ENCODE measurements at places on chromosomes 11 and 22.

- DNase-seq: no peak
Observed at GRCh38 chr22:44839061-44839460, 86.7 kb downstream of the ARHGAP8 start.

- no peak for DNase-seq
Observed at GRCh38 chr11:19805827-19806226, 93.2 kb downstream of the NAV2 start.

DNA sequence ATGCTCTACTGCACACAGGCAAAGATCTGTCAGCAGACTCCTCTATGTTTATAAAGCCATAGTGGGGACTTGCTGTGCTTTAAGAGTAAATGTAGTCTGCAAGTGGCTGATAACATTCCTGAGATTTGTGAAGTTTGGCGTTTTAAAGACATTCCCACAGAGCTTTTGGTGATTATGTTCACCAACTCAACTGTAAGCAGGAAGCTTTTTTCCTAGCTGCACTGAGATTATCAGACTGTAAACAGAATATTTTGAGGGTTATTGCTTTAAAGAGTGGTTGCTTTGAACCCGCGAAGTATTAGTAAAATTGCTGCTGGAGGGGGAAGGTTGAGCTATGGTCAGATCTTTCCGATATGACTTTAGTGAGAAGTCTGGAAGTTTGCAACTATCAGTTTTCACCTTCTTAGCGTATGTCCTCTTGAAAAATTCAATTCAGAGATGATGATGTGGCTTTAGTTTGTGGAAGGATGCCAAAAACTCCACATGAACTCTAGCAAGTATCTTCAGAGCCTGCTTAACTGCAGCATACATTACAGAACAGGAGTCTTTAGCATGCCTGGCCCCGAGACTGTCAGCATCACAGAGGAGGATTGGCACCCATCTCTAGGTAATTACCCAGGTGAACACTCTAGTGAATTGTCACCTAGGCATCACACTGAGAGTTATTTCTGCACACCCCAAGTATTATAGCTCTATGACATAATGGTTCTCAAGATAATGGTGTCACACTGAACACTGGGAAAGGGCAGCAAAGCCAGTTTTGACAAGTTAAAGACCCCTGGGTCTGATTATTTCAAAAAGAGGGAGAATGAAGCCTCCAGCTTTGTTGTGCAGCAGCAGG, 89.9 kb downstream of the MTNR1B start:
- no peak for DNase-seq

DNA sequence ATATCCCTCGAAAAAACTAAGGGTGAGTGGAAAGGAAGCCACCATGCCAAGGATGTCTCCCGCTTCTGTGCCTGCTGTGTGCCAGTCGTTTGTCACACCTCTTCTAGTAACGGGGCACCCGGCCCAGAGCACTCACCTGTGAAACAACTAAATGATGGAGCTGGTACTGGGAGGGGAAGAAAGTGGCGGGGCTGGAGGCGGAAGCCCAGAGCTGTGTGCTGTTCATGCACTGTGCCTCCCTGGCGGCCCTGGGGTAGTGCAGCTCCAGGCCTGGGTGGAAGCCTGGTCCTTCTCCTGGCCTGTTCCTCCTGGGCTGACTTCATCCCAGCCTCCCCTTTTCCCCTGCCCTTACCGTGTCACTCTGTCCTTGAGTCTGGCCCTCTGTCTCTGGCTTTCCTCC, 130.2 kb downstream of the CEP164 start:
- DNase-seq: no peak

DNA sequence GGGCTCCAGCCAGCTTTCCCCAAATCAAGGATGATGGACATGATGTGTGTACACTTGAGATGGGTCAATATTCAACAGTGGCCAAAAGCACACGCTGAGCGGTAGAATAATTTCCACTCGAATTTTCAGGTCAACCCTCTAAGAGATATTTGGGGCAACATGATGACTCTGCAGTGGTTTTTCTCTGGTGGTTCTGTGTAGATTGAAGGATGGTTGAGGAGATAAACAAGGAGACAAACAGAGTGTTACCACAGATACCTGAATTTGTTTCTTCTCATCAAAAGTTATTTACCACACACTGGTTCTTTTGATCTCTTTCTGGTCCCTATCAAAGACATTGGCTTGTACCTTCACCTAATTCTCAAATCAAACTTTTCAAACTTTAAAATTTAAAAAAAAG, 242.0 kb downstream of the ETS1 start:
- DNase-seq: no peak

DNA sequence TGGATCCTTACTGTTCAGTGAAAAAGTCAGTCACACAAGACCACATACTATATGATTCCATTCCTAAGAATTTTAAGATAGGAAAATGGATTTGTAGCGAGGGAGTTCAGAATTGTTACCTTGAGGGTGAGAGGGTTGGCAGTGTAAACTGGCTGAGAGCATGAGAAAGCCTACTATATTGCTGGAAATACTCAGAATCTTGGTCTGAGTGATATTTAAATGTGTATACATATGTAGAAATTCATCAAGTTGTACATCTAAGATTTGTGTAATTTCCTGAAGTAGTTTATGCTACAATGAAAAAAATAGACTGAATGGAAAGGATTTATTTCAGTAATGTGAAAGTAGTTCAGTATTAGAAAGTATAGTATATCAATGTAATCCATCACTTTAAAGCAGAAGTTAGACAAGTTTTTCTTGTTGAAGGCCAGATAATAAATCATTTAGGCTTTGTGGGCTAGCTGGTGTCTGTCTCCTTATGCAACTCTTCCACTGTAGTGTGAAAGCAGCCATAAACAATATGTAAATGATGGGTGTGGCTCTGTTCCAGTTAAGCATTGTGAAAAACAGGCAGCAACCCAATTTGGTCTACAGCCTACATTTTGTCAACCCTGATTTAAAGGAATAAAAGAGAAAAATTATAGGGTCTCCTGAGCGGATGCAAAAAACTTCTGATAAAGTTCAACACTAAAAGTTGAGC, 127.2 kb upstream of the THY1 start:
- DNase-seq: no peak

DNA sequence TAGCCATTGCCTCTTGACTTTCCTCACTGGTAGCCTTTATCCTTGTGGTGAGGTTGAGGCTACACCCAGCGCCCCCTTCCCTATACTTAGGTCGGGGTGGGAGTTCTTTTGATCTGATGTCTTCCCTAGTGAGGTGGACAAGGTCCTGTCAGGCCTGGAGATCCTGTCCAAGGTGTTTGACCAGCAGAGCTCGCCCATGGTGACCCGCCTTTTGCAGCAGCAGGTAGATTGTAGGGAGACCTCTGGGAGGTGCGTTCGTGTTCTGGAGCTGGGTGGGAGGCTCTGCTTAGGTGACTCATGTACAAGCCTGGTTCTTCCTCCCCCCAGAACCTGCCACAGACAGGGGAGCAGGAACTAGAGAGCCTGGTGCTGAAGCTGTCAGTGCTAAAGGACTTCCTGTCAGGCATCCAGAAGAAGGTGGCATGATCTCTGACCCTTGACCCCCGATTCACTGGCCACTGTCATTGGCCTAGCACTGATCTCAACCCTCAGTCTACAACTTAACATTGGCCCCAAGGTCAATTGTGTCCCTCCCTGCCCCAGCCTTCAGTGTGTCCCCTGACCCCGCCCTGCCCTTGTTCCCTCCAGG, 4.9 kb downstream of the INPPL1 start:
- no peak for DNase-seq

GRCh38 chr22:23250056-23250784, 69.9 kb downstream of the BCR start:
- no peak for DNase-seq

- no peak for DNase-seq
Observed at GRCh38 chr22:45889093-45889538, 87.8 kb downstream of the WNT7B start.

- no peak for DNase-seq
Observed at GRCh38 chr11:133997554-133997953, 40.8 kb upstream of the IGSF9B start.

- no peak for DNase-seq
Observed at GRCh38 chr11:117572129-117572528, 224.9 kb downstream of the DSCAML1 start.

GRCh38 chr22:35921044-35921443, 107.6 kb downstream of the RBFOX2 start:
- no peak for DNase-seq

DNA sequence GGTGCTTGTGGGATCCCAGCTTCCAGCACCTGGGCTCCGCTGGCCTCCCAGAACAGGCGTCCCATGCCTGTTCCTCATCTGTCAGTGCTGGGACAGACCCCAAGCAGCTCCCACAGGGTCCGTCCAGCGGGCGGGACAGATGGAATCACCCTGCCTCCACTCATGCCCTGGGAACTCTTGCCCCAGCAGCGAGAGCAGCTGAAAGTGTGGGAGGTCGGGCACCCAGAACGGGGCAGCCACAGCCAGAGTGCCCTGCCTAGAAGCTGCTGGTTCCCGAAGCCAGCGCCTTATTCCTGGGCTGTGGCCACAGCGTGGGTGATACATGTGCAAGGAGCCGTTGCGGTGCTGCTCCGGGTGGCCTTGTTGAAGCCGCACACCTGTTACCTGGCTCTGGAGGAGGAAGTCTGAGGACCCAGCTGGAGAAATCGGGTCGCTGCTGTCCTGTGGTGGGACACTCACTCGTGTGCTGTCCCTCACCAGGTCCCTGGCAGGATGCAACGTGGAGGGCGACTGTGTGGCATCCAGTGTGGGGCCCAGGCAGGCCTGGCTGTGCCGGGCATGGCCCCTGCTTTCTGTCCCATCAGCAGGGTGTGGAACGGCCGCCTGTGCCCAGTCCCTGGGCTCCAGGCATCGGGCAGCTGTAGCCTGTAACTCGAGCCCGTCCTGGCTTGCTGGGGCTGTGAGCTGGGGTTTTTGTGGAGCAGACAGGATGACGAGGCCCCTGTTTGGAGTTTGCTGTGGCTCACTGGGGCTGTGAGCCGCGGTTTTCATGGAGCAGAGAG, 16.2 kb downstream of the GRAMD4 start:
- DNase-seq: no peak

GRCh38 chr22:49204599-49205482, 622.8 kb downstream of the BRD1 start:
- DNase-seq: no peak

GRCh38 chr11:12121517-12121916, 11.1 kb downstream of the MICAL2 start:
- no peak for DNase-seq

DNA sequence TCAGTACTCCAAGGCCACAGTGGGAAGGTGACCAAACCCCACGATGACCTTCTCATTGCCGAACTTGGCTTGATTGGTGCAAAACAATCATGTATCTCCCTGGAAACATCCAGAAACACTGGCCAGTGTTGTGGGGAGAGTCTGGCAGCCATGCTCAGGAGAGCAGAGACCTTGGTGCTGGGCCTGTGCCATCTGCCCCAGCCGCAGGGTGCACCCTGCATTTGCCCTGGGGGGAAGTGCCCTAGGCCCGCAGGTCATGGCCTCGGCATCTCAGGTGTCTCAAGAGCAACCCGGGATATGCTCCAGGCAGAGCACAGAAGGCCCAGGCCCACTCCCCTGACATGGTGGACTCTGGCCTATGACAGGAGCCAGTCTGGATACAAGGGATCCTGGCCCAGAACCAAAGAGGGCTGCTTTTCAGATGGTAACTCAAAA, 23.7 kb downstream of the ARVCF start:
- no peak for DNase-seq

- DNase-seq: peak; percentile 45
Observed at GRCh38 chr11:30128269-30128932, 102.4 kb upstream of the FSHB start.

DNA sequence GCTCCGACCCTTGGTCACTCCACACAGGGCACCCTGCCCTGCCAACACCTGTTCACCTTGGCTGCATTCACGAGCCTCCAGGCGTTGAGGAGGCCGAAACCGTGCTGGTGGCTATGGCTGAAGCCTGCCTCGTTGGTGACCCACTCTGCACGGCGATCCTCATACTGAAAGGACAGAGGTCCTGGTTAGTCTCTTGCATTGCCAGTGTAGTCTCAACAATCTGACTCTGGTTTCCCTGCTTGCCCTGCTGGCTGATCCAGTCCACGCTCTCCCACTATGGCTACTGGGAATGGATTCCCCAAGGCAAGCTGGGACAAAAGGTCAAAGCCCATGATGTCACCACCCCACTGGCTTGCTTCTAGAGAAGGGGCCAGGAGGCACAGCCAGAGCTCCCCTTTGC, 12.9 kb downstream of the PCSK7 start:
- no peak for DNase-seq

GRCh38 chr11:116640641-116641402, 132.0 kb downstream of the BUD13 start:
- no peak for DNase-seq

DNA sequence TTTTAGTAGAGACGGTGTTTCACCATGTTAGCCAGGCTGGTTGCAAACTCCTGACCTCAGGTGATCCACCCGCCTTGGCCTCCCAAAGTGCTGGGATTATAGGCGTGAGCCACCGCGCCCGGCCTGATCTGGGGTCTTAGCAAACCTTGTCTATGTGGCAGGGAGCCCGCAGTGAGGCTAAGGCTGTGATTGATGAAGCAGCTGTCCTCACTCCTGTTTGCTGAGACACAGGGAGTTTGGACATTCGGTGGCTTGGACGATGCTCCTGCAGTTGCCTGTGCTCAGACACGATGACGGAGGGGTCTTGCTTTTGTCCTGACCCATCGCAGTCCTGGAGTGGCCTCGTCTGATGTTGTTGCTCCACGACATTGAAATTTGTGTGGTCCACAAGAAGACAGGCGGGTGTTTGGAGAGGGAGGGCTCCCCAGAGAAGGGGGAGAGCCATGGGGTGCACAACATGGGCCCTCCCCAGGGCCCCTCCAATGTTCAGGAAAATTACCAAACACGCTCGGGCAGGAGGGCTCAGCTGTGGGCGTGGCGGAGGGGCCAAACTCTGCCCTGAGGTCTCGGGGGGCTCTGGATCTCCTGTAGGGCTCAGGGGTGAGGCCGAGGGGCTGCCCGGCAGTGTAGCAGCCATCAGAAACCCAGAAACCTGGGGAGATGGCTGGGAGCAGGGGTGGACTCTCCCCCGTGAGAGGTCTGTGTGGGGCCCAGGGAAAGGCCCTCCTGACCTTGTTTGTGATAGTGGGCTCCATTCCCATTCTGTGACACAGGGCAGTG, 41.8 kb upstream of the PRR5 start:
- DNase-seq: no peak

GRCh38 chr22:36355362-36355761, 32.4 kb downstream of the MYH9 start:
- peak; percentile 15 for DNase-seq

- no peak for DNase-seq
Observed at GRCh38 chr11:74926304-74927030, 22.4 kb downstream of the XRRA1 start.

DNA sequence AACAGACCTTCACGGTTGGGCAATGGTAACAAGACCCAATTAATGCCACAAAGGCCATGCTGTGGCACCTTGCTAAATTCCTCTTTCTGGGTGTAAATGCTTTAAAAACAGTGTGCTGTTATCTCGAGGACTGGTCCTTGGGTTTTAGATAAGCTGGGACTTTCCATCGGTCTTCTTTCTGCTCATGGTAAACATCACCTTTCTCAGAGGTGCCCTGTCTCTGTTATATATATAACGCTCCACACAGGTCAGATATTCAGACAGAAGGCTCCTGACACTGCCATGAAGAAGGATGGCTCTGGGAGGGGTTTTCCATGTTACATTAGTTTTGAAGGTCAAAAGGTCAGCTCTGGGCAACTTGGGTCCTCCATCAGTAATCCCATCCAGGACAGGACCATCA, 151.6 kb downstream of the BBOX1 start:
- no peak for DNase-seq

GRCh38 chr11:105673089-105673488, 63.2 kb downstream of the GRIA4 start:
- peak; percentile 34 for DNase-seq

Measured in NAMALWA (cell line).